ENCODE measurements at places on chromosomes 3 and 15.

- no peak for DNase-seq
Observed at GRCh38 chr15:99477791-99478471, 87.9 kb upstream of the MEF2A start.

GRCh38 chr3:133408366-133408765 lies 8.5 kb downstream of the BFSP2 start:
- DNase-seq = no peak

DNA sequence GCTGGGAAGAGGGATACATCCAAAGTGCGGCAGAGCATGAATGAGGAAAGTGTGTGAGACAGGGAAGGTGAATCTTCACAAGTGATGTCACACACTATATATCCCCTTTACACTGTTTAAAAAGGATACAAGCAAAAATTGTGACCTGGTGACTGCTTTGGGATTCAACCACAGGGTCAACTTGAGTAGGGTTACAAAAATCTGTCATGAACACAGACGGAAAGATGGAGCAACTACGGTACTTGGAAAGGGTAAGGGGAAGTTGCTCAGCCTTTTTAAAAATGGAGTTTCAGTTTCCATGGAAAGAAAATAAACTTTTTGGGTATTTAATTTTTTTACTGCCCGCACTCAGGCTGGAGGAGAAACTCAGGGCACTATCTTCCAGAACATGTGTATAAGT lies 60.3 kb downstream of the B3GNT5 start:
- DNase-seq = no peak

DNA sequence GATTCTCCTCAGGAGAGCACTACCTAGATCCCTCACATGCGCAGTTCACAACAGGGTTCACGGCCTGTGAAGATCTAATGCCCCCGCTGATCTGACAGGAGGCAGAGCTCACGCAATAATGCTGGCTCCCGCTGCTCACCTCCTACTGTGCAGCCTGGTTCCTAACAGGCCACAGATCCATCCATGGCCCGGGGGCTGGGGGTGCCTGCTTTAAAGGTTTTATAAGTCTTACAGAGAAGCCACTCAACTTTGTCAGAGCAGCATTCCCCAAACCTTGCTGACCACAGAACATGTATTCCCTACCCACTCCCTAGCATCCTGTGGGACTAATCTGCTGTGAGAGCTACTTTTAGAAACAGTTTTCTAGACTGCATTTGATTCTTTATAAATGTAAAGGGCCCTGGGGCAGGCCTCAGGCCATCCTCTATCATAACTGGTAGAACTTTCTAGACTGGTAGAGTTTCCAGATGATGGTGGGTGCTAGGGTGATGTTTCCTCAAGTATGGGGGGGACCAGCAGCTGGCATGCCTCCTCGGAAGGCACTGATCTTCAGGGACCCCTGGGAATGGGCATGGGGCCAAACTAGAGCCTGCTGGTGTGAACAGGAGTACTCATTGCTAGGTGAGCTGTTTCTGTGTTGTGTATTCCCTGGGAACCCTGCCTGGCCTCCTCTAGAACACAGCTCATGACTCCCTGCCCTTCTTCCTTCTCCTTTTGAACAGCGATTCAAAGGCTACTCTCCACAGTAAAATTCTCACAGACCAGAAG lies 25.7 kb upstream of the RAD18 start:
- DNase-seq = no peak

GRCh38 chr15:61753018-61753710 lies 307.1 kb downstream of the VPS13C start:
- DNase-seq = no peak

DNA sequence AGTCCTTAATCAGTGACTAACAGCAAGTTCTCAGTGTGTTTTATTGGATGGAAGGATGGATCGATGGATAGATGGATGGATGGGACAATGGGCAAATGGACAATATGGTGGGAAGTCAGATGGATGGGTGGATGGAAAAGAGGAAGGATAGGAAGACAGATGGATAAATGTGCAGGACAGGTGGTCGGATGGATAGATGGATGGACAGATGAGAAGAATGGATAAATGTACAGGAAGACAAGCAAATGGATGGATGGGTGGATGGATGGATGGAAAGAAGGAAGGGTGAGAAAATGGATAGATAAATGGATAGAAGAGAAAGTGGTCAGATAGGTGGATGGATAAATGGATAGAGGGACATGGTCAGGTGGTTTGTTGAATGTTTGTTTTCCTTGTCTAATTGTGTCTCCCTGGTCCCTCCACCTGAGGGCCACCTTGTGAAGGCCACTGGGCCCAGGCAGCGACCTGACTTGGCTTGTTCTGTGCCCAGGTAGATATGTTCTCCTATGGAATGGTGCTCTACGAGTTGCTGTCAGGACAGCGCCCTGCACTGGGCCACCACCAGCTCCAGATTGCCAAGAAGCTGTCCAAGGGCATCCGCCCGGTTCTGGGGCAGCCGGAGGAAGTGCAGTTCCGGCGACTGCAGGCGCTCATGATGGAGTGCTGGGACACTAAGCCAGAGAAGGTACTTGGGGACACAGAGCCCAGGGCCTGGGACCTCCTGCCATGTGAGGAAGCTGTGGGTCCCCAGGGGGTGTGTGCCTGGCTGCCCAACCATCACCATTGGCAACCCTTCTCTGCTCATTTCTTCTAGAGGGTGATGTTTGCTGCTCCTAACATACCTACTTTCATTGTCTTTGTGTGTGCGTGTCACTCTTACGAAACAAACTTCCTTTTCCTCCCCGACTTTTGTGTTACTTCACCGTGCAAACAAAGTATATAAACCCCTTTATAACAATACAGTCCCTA lies 137.5 kb downstream of the LRRK1 start:
- DNase-seq = no peak

DNA sequence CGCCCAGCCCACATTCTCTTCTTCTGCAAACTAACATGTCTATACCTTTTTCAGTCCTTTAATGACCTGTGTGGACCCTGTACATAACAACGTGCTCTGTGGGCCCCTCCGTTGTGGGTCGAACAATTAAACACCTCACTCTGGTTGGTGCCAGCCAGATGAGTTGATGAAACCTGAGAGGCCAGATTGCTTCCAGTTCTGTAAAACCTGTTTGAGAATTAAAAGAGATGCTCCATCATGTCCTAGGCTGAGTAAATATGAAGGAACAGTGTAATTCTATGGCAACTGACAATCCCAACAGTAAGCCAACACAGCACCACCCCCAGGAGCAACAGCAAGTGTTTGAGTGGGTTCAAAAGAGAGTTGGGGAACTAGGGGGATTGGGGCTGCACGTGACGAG lies 5.7 kb upstream of the THBS1 start:
- DNase-seq = no peak

DNA sequence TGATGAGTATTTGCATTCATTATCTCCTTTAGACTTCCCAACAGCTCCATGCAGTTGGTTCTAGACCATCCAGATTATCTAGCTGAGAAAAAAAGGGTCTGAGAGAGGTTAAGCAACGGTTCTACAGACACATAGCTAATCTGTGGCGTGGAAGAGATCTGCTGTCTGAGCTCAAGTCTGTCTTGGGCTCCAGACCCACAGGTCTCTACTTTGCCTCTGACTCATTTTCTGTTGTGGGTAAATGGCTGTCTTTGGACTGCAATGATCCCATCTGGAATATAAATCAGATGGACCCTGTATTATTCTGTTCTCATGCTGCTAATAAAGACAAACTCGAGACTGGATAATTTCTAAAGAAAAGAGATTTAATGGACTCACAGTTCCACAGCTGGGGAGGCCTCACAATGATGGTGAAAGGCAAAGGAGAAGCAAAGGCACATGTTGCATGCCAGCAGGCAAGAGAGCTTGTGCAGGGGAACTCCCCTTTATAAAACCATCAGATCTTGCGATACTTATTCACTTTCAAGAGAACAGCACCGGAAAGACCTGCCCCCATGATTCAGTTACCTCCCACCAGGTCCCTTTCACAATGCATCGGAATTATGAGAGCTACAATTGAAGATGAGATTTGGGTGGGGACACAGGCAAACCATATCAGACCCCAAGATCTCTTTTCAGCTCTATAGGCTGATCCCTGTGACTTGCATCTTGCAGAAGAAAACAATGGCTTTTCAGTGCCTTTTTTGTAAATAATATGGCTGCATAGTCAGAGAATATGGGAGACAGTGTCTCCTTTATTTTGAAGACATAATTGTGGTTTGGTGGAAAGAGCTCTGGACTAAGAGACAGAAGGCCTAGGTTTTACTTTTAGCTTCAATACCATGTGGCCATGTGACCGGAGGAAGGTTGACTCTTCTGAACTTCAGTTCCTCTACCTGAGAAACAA lies 24.7 kb downstream of the CEMIP start:
- DNase-seq = no peak

GRCh38 chr3:170467571-170468147 lies 49.0 kb downstream of the CLDN11 start:
- DNase-seq = no peak

- DNase-seq = no peak
Observed at GRCh38 chr15:37034835-37035748, 65.3 kb downstream of the MEIS2 start.

DNA sequence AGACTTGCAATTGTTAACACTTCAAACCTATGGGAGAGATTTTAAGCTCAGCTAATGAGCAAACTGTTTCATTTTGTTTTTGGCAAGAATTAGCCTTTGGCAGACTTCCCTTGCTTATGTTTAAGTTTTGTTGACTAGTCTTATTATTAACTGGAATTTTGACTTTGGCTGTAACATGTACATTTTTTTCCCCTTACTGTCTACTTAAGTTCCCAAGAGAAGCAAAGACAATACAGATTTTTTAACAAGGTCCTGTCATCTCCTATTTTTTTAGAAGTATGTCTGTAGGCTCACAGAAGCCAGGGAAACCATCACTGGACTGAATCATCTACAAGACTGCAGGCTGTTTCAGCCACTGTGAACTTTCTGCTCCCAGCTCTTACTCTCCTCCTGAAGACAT lies 74.3 kb downstream of the DGKG start:
- DNase-seq = peak; percentile 86

DNA sequence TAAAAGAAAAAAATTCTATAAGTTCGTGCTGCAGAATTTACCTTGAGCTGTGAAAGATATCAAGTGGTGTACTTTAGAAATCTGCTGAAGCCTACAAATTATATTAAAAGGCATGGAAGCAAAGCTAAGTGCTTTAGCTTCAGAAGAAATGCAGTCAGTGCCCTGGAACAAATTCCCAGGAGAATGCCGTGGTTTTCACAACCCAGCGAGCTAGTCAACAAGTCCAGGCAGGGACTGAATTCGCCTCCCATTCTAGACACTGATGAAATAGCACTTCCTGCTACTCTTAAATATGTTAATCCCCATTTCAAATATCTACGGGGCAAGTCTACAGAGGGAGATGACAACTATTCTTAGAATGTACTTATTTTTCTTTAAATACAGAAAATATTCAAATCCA lies 326.4 kb upstream of the IGF1R start:
- no peak for DNase-seq

GRCh38 chr3:18717598-18717997 lies 292.5 kb upstream of the SATB1 start:
- DNase-seq = no peak

- DNase-seq = peak; percentile 46
Observed at GRCh38 chr15:51380999-51381806, 39.7 kb downstream of the GLDN start.
